ENCODE measurements at places on chromosomes 3 and 15. TPM values are rescaled to one million over a fixed set of nuclear protein-coding genes. Genes with fewer than 3 reads are reported as not detected.

DNA sequence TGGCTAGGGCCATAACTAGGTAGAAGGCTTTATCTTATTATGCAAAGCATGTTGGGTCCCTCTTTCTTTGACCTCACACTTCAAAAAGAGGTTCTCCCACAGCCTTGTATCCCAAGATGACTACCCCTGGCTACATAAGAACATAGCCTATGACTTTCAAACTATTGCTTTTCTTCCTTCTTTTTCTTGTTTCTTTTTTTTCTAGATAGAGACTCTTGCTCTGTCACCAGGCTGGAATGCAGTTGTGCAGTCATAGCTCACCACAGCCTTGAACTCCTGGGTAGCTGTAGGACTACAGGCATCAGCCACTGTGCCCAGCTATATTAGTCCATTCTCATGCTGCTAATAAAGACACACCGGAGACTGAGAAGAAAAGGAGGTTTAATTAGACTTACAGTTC is 47.2 kb downstream of the DIPK2A start:
- H3K27ac ChIP-seq: no peak overlapping the region
- DNase-seq: no peak
- no peaks in the 10 kb centered on the region for H3K4me1 ChIP-seq
- no peak overlapping the region for H3K4me3 ChIP-seq

- H3K4me1 ChIP-seq: no peaks in the 10 kb centered on the region
- no peak overlapping the region for H3K4me3 ChIP-seq
- no peak for DNase-seq
- no peaks in the 10 kb centered on the region for H3K27me3 ChIP-seq
- H3K27ac ChIP-seq: no peak overlapping the region
- no peaks in the 10 kb centered on the region for H3K36me3 ChIP-seq
Measured at GRCh38 chr3:123568875-123569274, 16.0 kb downstream of the HACD2 start.

DNA sequence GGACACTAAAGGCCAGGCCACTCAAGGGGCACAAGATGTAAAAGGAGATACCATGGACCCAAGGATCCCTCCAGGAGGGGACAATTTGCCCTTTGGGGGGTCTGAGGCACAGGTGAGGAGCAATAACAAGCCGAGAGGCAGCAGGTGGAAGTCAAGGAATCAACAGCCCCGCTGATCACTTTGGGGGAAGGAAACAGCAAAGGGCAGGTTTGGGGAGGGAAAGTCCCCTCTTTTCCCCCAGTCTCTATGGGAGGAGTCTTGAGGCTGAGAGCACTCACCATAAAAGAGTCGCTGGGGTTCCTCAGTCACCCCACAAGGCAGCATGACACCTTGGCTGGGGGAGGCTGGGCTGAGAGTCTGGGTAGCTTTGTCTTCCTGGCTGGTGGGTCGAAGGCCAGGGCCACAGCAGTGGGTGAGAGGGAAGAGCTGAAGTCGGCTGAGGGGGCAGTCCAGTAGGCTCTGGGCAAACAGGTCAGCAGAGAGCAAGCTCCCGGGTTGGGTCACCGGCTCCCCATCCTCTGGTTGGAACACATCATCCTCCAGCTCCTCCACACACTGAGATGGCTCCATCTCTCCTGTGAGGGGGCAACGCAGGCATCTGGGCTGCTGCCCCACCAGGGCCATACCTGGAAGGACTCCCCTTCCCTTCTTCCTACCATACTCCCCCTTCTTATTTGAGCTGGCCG is 3.0 kb downstream of the BMF start:
- no peak for DNase-seq
- H3K4me1 ChIP-seq: peaks cover 49% of the 10 kb centered on the region
- no peaks in the 10 kb centered on the region for H3K36me3 ChIP-seq
- H3K27ac ChIP-seq: peak overlapping the region; percentile 46
- no peaks in the 10 kb centered on the region for H3K27me3 ChIP-seq
- H3K4me3 ChIP-seq: no peak overlapping the region

The SLC12A1 gene
- total RNA-seq: not detected

The NR2E3 gene
- total RNA-seq: 0.35 TPM

The PODXL2 gene
- 19.0 TPM for total RNA-seq
